ENCODE measurements at places on chromosomes 12 and 14. TPM values are rescaled to one million over a fixed set of nuclear protein-coding genes. Genes with fewer than 3 reads are reported as not detected.

The OR6C2 gene
- total RNA-seq, result not detected

The DHRS4 gene
- total RNA-seq, result 37.7 TPM

The VSIG10 gene
- total RNA-seq, result 23.2 TPM

The KRT77 gene
- total RNA-seq, result not detected

The EDDM3A gene
- not detected for total RNA-seq

The NYNRIN gene
- total RNA-seq, result 1.8 TPM

The ART4 gene
- 24.4 TPM for total RNA-seq

DNA sequence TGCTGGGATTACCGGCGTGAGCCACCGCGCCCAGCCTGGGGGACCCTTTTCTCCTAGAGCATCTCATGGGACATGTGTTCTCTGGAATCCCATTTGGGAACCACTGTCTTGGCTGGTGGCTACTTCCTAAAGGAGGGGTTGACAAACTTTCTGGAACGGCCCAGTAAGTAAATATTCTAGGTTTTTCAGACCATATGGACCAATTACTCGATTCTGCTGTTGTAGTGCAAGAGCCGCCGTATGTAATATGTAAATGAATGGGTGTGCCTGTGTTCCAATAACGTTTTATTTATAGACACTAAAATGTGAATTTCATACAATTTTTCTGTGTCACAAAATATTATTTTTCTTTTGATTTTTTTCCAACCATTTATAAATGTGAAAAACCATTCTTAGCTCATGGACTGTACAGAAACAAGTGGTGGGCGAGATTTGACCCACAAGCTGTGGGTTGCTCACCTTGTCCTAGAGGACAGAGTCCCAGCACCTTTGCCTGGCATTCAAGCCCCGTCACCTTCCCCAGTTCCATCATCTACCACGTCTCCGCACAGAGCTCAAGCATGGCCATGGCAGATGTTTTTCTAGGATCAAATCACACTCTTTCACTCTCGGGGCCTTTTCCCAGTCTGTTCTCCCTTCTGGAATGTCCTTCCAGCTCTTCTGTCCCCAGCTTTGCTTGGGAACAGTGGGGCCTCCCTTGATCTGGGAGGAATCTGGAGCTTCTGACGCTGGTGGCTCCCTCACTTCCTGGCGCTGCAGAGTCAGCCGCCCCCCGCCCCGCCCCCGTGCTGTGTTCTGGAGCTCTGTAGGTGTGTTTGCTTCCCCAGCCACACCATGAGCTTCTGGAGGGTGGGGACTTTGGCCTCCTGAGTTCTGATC lies 17.9 kb upstream of the RCOR1 start:
- DNase-seq, result no peak

DNA sequence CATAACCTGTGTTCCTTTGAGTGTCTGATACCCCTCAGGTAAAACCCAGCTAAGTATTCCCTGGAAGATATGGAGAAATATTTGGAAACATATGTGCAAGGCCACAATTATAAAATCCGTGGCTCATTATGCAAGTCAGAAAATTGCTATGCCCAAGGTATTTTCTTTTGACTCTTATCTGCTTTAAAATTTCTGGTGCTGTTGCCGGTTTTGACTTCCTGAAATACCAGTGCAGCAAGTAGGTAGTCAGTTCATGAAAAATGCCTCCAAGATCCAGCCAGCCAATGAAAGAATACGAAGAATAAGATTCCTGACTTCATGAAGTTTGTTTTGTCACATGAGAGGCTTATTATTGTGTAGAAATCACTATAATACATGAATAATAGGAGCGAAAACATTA lies 20.2 kb upstream of the FUT8 start:
- no peak for DNase-seq

- DNase-seq, result no peak
Observed at GRCh38 chr12:120100630-120101029, 15.9 kb downstream of the RAB35 start.

- no peak for DNase-seq
Observed at GRCh38 chr12:3090240-3091037, 13.3 kb downstream of the TSPAN9 start.

DNA sequence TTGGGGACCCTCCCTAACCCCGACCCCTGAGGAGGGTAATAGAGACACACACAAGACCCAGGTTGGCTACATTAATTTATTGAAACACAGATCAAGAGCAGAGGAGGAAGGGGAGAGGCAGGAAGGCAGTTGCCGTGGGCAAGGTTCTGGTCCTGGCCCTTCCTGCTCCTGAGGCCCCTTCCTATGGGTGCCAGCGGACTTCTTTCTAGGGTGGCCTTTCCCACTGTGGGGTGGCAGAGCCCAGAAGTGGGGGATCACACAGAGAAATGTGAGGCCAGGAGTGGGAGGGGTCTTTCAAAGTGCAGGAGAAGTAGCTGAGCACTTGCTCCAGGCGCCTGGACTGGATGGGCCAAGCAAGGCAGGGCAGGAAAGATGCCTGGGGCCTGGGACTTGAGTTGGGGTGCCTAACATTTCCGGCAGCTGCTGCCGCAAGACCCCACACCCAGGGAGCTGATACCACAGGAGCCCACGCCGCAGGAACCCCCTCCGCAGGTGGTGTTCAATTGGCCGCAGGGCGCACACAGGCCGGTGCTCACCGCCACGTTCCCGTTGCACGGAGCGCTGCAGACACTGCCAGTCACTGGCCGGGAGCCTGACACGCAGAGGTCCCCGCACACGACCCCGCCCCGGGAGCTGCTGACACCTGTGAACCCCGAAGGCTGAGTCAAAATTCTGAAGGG lies 5.3 kb downstream of the KRT81 start:
- DNase-seq, result no peak
